ENCODE measurements at places on chromosomes 16 and 17.

- DNase-seq = no peak
Measured at GRCh38 chr17:63165400-63165799, 199.4 kb downstream of the TANC2 start.

DNA sequence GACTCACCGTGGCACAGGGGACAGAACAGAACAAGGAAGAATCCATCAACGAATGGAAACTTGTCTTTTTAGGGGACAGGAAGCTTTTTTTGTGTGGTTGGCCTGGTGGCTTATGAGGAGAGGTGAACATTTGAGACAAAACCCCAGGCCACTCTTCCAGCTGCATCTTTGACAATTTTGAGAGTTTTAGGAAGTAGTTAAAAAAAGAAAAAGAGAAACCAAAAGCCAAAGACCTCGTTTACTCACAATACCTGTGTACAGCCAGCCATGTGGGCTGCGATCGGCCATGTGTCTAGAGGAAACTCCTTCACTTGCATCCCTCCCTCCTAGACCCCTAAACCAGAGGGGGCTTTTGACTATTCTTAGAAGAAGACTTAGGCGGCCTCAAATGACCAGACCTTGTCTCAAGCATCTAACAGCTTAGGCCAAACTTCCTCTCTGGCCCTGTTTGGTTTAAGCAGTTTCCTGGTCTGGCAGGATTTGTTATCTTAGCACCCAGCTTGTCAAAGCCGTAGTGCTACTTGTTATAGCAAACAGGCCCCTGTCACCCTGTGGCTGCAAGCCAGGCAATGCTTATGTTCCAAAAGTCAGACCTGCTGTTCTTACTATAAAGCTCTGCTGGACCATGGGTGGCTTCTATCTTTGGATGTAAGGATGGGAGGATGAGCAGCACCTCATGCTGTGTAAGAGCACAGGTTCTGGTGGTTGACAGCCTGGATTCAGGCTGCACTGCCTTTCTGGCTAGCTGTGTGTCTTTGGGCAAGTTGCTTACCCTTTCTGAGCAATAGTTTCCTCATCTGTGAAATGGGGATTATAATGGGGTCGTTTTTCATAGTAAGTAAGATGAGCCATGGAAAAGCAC lies 17.7 kb downstream of the KSR1 start:
- no peak for DNase-seq

DNA sequence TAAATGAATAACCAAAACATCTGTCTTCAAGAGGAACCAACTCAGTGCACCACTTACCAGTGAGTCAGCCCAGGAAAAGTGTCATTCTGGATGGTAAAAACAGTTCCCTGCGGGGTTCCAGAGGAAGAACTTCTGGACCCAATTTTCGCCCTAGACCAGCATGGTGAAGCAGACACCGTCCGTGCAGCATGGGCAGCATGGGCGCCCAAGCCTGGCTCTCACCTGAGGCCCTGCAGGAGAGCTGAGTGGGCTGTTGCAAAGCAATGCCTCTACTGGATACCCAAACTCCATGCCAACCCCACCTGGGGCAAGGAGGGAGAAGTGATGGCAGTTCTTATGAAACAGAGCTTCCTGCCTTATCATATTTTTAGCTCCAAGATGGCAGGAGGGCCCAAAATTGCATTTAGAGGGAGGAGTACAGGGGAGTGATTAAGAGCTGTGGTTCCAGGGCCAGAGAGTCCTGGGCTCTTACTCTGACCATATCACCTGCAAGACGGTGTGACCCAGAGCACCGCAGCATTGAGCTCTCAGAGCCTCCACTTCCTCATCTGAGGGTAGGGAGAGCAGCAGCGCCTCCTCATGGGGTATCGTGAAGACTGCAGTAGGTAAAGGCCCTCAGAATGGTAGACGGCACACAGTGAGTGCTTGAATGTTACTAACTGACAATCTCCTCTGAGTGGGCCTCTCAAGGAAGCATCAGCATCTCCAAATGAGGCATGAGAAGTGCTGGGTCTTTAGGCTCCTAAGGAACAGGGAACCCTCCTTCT lies 16.6 kb upstream of the INPP5K start:
- peak; percentile 11 for DNase-seq

DNA sequence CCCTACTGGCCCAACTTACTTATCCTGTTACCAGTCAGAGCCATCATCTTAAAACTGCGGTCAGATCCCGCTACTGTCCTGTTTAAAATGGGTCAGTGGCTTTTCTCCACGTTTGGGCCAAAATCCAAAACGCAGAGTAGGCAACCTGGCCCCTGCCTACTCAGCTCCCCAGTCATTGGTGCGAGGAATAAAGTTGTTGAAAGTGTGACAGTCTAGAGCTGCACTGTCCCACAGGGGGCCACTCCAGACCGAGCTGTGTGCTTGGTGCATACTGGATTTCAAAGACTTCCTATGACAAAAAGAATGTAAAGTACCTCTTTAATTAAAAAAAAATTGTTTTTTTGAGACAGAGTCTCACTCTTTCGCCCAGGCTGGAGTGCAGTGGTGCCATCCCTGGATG lies 21.2 kb upstream of the LYRM9 start:
- DNase-seq = no peak

GRCh38 chr16:88760424-88761142 lies 24.4 kb downstream of the PIEZO1 start:
- DNase-seq = no peak

DNA sequence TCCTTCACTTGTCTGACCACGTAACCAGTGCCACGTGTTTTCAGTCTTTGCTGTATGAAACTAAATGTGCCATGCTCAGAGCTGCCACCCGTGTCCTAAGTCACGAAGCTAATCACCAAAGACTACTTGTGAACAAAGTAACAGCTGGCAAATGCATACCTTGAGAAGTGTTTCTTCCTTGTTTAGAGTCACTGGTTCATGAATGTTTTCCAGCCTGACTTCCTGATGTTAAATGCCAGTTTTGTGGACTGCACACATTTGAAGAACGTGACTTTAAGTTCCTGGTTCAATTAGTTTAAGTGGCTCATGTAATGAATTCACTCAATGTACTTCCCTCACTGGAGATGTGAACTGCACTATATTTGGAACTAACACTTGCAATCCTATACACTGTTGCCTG lies 19.9 kb upstream of the KPNB1 start:
- no peak for DNase-seq

DNA sequence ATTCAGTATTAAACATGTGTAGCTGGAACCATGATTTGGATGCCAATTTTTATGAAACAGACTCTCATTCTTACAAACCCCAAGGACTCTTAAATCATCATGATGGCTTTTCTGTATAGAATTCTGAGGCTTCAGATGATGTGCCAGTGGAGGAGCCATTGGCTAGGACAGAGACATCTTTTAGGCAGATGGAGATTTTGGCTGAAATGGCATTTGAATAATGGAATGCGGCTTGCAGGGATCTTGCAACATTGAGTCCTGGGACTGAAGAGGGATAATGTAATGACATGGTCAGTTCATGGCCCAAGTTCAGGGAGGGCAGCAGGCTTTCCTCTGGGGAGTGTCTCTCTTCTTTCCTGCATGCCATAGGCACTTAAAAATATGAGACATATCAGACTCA lies 172.4 kb downstream of the ABCA8 start:
- DNase-seq = no peak

DNA sequence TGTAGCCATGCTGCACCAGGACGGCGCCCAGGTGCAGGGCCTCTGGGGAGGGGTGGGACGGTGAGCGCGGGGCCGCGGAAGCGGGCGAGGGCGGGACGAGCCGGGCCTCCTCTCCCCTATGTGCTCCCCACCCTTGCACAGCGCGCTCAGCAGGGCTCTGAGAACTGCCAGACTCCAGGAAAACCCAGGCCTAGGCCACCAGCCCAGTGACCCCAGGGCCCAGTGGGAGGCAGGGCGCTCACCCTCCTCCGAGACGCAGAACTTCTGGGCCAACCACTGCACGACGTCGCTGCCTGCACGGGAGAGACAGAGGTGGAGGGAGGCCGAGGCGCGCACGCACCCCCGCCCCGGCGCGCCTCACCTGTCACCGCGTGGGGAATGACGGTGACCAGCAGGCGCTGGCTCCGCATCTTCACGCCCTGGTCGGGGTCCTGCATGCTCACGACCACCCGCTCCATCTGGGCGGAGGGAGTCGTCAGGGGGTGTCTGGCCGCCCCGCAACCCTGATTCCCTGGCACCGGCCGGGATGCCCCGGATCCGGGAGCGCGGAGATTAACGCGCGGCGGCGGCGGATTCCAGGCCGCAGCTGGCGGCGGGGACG lies 603 bp downstream of the RGS11 start:
- DNase-seq = no peak

GRCh38 chr17:72915625-72916081 lies 176.8 kb downstream of the SLC39A11 start:
- no peak for DNase-seq

DNA sequence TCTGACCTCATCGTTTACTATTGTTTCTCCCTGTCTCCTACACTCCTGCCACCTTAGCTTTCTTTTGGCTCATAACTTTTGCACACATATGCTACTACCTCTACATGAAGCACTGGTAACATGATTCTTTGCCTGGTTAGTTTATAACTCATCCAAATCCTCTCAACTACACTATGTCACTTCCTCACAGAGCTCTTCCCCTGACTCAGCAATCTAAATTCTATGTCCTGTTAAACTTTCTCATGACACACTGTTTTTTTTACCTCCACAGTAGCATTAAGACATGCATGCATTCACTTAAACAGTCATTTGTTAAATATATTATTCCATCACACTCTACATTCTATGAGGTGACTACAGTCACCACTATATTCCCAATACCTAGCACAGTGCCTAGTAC lies 19.7 kb downstream of the APPBP2 start:
- no peak for DNase-seq

DNA sequence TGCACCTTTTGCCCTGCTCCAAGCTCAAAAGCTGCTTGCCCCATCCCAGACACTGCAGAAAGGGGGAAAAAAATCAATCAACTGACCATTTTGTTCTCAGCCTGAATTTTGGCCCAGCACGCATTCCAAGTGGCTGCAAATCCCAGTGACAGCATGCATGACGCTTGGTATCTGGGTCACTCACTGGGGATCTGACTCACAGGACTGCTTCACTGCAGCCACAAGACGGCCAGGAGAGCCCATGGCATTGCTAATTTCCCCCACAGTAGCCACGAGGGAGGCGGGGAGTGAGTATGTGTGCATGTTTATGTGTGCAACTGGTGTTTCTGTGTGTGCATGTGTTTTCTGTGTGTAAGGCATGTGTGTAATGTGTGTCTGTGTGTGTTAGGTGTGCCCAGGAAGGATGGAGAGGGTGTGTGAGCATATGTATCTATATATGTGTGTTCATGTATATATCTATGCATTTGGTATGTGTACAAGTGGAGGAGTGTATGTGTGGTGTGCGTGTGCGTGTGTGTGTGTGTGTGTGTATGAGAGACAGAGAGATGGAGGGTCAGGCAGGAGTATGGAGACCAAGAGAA lies 33.8 kb downstream of the SDK2 start:
- DNase-seq = no peak

GRCh38 chr16:77877712-77878347 lies 89.5 kb downstream of the VAT1L start:
- DNase-seq = no peak

DNA sequence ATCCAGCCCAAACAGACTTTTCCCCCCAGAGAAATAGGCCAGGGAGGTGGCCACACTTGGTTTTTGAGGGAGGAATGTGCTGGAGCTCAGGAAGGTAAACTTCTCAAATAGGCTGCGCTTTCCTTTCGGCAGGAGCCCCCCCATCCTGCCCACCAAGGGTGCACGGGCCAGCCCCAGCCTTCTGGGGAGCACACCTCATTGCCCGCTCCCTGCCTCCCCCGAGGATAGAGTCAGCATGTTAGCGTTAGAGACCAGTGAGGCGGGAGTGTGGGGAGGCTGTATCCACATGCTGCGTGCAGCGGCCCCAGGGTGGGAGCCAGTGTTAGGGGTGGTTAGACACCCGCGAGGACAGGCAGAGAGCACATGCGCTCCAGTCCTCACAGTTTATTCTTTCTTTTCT lies 42.3 kb downstream of the PIPOX start:
- DNase-seq = no peak

DNA sequence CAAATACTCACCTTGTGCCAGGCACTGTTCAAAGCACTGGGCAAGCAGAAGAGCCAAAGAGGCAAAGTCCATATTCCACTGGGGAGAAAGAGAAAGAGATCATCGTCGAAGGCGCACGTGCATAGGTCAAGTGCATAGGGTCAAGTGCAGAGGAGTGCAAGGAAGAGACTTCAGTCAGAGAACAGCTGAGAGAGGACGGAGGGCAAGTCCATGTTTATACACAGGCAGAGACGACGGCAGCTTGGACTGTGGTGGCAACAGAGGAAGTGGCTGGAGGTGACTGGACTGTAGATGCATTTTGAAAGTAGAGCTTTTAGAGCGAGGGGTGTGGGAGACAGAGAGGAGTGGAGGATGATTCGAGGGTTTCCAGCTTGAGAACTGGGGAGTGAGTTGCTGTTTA lies 74.7 kb upstream of the SDK2 start:
- no peak for DNase-seq

DNA sequence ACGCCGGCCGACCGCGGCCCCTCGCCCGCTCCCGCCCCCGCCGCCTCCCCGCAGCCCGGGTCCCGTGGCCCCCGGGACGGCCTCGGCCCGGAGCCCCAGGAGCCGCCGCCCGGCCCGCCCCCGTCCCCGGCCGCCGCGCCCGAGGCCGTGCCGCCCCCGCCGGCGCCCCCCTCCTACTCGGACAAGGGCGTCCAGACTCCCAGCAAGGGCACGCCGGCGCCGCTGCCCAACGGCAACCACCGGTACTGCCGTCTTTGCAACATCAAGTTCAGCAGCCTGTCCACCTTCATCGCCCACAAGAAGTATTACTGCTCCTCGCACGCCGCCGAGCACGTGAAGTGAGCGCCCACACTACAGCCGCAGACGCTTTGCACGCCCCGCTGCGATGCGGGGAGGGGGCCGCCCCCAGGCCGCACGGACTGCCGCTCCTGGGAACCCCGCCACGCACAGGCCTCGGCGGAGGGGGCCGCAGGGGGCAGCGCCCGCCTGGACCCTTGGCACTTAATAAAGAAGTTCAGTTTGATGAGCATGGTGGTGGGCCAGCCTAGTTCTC lies 35.5 kb upstream of the ZC3H18 start:
- DNase-seq = no peak

DNA sequence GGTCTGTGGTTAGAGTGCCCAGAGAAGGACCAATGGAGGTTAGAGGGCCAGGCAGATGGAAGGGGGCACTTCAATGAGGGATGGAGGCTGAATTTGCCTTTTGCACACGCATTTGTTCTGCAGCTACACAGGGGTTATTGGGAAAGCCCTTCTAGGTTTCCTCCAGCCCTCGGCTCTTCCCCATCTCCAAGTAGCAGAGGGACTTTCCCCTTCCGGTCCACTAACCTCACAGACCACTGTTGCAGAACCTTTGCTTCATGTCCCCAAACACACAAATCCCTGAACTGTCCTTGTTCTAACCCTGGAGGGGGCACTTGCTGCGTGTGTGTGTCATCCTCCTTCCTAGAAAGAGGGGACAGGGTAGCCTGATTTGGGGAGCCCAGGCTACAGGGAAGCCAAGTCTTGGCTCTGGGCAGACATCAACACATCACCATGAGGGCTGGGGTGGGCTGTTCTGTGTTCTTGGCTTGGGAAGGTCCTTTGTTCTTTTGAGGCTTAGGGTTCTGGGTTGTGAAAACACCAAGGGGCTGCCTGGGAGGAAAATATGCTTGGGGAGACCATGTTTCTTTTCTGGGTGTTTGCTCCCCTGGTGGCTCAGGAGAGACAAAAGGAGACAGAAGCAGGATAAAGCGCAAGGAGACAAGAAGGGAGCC lies 7.3 kb upstream of the NR1D1 start:
- DNase-seq = no peak

- DNase-seq = no peak
Measured at GRCh38 chr16:73161977-73162376, 114.0 kb upstream of the ZFHX3 start.
